Kidney tubule cell (primary cell): ENCODE measurements at places on chromosomes 5 and 9.
A peak's percentile ranks its signal among the peaks of the same experiment; 100 is the strongest.

DNA sequence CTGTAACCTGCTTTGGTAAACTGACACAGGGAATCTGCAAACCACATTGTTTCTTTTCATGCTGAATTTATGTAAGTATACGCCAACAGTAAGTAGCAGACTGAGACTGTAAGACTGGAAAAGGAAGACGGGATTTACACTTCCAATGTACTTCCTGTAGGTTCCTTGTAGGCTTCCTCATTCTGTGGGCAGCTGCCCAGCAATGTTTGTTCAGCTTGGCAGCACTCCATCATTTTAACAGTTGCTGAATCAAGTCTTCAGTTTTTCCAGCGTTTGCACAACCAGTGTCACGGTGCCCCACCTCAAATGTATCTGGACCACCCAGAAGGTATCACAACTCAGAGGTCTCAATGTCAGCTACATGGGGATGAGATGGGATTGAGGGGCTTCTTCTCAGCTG, 232.6 kb downstream of the PRDM9 start:
- no peak for DNase-seq

DNA sequence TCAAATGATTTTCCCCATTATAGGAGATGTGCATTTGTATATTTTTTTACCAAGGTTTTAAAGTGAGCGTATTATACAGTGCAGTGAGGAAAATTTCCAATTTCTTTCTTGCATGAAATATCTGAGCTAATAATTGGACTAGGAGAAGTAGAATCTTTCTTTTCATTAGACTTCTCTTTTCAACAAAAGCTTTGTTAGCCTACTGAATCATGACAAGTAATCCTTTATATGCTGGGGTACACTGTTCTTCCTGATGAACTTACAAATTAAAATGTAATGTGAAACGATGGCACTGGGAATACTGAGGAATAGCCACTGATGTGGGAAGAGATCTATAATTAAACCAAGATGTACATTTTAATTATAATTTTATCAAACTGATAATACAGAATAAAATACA, 829.6 kb downstream of the PTPRD start:
- no peak for DNase-seq

DNA sequence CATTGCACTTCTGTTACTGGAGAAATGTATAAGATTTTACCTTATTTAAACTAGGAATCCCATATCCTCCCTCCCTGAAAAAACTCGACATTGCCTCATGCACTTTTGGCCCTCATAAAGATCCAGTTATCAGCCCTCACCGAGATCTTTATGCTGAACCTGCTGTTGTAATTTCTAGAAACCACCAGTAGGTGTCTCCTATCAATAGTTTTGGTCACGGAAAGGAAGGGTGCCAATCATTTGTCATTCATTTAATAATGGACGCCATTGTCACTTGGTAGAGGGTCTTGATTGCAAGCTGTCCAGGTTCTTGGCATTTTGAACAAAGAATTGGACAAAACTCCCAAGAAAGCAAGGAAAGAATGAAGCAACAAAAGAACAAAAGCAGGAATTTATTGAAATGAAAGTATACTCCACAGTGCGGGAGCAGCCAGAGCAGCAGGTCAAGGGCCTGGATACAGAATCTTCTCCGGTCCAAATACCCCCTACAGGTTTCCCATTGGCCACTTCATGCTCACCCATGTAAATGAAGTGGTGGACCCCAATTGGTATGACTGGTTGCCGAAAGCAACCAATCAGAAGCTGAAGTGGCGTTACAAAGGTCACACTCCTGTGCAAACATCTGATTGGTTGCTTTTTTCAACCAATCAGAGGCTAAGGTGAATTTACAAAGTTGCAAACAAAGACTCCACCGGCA, 524.3 kb downstream of the PSAT1 start:
- DNase-seq = peak; percentile 52

GRCh38 chr9:89304020-89304833, 6.8 kb upstream of the CKS2 start:
- no peak for DNase-seq
